CD4-positive, alpha-beta T cell treated with Interleukin-6 at 100 ng/mL for 8 hours (primary cell): ENCODE measurements at places on chromosomes 7 and 10.

DNA sequence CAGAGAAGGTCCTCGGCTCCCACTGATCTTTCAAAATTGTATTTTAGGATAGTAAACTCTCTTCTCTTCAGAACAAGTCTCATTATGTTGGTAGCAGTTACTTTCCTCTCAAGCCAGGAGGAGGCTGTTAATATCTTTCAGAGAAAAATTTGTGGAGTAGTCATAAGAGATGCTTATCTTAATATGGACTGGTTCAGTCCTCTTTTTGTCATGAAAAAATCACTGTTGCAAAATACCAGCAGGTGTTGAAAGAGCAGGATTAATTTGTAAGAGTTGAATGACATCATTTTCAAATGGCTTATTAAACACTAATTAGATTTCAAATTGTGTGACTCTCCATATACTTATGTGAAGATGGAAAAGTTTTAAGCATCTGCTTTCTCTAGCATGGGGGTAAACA, 662.5 kb downstream of the POM121L12 start:
- no peak for DNase-seq

- DNase-seq: no peak
These were observed 40.0 kb downstream of the GOLGA7B start for GRCh38 chr10:97889461-97890265.

DNA sequence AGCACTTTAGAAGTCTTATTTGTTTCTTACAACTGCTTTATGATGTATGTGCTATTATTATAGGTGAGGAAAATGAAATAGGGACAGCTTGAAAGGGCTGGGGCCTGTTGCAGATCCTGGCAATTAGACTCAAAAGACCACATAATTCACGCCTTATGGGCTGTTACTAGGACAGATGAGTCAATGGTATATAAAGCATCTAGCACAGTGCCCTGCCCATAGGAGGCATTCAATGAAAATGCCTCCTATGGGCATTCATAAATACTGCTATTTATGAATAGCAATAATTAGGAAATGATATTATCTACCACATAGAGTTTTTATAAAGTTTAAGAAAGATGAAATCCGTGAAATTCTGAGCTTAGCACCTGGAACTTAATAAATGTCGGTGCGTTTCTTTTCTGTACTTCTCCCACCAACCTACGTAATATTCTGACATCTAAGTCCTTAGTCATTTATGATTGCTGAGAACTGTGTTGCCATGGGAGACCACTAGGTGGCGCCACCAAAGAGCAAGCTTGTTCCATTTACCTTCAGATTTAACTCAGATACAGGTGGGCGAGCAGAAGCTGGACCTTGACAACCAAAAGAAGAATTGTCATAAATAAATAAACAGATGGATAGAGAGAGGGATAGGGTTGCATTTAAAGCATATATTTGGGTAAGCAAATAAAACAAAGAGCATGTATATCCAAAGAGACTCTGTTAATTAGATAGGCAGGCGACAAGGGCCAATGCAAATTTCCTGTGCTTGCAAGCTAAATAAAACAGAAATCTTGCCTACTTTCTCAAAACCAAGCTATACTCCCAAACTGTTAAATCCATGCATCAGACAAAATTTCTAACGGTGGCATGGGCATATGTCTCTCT, 699.9 kb downstream of the INHBA start:
- DNase-seq: no peak

DNA sequence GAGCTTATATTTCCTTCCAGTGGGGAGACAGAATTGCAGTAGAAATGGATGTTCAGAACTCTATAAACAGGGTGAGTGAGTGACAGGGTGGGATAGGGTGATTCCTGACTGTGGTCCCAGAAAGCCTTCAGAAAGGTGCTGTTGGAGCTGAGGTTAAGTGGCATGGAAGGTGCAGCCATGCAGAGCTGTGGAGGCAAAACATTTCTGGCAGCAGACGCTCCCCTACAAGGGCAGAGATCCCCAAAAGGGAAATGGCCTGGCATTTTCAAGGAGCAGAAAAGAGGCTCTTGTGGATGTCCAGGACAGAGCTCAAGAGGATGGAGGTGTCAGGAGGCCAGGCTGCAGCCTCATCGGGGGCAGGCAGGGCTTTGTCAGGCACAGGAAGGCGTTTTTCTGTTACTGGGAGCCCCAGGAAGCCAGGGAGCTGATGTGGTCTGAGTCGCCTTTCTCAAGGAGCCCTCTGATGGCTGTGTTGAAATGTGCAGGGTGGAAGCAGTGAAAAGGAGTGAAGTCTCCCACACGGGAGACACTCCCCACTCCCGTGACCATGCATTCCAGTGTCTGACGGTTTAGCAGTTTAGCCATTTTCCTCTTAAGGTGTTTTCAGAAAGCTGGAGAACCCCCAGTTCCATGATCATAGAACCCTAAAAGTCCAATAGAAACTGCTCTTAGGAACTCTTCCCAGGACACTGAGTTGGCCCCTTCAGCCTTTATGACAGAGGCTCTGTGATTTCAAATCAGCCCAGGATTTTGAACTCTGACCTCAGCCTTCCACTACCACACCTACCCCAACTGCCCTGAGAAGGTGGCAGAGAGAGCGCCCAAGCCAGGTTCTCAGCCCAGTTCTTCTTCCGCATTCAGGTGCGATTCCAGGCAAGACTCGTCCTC, 96.2 kb downstream of the C10orf105 start:
- no peak for DNase-seq

DNA sequence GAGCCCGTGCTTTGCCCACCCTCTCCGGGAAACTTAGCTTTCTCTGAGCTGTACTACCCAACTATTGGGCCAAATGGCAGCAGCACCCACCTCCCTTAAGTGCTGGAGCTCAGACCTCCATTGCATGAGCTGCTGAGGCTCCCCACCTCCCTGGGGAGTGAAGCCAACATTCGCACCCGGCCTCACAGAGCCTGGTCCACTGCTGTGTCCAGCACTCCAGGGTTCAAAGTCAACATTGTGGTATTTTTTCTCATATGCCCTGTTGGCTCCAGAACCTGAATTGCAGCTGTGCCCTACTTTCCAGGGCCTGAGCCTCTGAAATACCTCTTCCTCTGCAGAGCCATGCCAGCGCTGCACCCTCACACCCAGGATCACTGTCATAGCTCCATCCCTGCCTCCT, 29.7 kb downstream of the ITGA8 start:
- no peak for DNase-seq

DNA sequence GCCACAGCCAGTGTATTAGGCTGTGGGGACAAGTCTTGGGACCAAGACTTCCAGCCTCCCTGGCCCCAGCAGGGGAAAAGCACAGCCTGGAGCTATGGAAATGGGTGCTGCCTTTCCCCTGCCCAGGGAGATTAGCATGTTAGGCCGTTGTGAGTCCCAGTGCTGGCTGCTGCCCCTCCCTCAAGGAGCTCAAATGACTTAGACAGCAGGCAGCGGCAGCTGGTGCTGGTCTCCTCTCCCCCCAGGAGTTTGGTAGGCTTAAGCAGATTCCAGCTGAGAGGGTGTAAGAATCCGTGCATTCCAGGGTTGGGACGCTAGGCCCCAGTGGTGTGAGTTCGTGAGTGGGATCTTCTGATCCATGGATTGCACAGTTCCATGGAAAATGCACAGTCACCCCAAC, 301.5 kb upstream of the PHF14 start:
- no peak for DNase-seq

GRCh38 chr7:147418966-147419365, 1171.6 kb upstream of the C7orf33 start:
- DNase-seq: no peak
